Osteocyte (in vitro differentiated cells): ENCODE measurements at places on chromosomes 12 and 14. TPM values are rescaled to one million over a fixed set of nuclear protein-coding genes. Genes with fewer than 3 reads are reported as not detected.

The ADCY6 gene
- total RNA-seq: 71.7 and 71.9 TPM in 2 replicates

The PLA2G1B gene
- 0.67 and 1.2 TPM in 2 replicates for total RNA-seq

DNA sequence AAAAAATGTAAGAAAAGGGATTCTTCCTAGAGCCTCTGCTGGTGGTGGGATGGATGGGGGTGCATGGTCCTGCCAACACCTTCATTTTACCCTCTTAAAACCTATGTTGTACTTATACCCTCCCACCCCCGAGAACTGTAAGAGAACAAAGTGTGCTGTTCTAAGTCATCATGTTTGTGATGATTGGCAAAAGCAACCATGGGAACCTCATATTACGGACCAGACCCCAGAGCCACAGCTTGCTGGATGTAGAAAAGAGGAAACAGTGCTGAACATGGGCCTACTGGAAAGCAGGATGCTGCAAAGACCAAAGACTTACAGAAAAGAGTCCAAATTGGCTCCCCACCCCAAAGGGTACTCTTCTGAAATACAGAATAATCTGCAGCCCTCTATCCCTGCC lies 311.2 kb downstream of the DUSP6 start:
- no peak for DNase-seq
- no peak overlapping the region for H3K4me3 ChIP-seq
- no peaks in the 10 kb centered on the region for H3K36me3 ChIP-seq
- no peak overlapping the region for H3K27ac ChIP-seq
- no peaks in the 10 kb centered on the region for H3K27me3 ChIP-seq
- H3K4me1 ChIP-seq: peaks cover 16% of the 10 kb centered on the region

DNA sequence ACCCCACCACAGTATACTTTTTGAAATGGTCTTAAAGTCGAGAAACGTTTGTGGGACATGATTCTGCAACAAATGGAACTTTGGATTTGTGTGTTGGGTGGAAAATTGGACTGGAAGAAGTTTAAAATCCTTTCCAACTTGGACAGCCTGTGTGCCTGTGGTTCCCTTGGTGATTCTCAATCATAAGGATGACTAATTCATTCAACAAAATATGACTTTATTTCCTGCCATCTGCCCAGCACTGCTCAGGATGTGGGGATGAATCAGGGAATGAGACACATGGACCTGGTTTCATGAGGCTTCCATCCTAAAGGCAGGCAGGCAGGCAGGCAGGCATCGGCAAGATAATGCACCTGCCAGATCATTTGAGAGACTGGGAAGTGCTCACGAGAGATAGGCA lies 57.3 kb upstream of the TMEM132D start:
- no peaks in the 10 kb centered on the region for H3K4me1 ChIP-seq
- no peak for DNase-seq
- H3K27ac ChIP-seq: no peak overlapping the region

DNA sequence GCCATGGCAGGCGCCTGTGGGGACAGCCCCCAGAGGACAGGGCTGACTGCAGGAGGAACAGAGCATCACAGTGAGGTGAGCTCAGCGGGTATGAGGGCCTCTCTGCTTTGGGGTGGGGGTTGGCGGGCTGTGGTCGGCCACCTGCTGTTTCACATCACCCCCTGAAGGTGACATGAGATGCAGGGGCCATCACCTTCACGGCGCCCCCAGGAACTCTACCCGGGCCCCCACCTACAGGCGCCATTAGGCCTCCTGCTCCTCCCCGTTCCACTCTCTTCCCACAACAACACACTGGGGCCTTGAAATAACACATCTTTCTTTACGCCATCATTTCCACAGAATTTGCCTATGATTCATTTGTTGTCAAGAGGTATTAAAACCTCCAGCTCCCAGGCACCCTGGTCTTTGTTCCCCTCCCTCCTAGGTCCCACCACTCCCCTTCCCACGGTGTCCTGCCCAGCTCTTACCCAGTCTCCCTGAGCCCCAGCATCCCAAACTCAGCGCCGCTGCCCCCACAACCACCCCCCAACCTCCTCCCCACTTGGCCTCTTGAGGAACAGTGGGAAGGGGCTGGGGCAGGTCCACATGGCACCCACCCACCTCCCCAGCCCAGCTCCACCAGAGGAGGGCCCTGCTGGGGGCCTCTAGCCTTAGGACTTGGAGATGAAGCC lies 12.7 kb upstream of the HDAC7 start:
- no peak overlapping the region for H3K4me3 ChIP-seq
- no peak overlapping the region for H3K27ac ChIP-seq
- no peaks in the 10 kb centered on the region for H3K27me3 ChIP-seq
- DNase-seq: no peak

DNA sequence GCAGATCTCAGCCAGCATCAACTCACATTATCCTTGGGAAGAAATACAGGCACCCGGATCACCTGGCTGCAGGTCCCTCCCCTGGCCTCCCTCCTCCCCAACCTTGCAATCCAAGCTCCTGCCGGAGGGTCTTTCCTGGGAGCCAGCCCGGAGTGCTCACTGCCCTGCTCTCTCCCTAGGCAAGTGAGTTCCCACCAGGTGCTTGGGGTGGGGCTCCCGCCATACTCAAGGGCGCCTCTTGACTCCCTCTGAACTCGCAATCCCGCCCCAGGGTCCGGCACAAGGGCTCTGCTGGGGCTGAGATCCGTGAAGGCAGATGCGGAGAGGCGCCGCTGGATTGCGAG lies 1.2 kb upstream of the CEP170B start:
- DNase-seq: no peak
- peaks cover 15% of the 10 kb centered on the region for H3K4me1 ChIP-seq
- H3K27me3 ChIP-seq: peaks cover 10% of the 10 kb centered on the region
- H3K4me3 ChIP-seq: peak overlapping the region; percentile 55
- H3K27ac ChIP-seq: no peak overlapping the region
